Cerebellar cortex (tissue), 1 donor: ENCODE measurements at places on chromosomes 2 and 18.

DNA sequence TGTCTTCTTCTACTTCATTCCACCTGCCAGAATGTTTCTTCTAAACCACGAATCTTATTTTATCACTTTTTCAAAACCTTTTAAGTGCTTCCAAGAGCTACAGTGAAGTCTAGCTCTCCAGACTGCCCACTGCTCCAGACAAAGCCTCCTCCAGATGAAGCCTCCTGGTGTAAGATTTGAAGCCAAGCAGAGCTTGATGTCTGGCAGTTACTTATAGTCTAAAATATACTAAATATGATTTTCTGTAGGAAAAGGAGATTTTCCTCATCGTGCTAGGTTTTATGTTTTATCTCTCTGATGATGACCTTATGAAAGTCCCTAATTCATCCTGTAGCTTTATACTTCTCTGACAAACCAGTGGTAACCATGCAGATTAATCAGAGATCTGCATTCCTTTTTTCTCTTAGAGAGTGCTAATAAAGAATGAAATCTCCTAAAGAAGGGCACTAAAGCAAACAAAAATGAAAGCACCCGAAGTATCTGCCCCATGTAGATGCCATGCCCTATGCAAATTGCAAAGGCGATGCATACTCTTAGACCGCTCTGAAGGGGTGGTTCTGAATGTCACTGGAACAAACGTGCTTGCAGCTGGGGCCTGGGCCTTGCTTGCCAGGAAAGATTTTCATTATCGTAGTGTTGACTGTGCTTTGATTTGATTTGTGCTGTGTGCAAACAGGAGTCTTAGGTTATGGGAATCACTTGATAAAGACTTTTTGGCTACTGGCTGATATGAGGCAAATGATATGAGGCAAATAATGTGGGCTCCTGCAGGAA lies 314.2 kb downstream of the PID1 start:
- no peak for DNase-seq

DNA sequence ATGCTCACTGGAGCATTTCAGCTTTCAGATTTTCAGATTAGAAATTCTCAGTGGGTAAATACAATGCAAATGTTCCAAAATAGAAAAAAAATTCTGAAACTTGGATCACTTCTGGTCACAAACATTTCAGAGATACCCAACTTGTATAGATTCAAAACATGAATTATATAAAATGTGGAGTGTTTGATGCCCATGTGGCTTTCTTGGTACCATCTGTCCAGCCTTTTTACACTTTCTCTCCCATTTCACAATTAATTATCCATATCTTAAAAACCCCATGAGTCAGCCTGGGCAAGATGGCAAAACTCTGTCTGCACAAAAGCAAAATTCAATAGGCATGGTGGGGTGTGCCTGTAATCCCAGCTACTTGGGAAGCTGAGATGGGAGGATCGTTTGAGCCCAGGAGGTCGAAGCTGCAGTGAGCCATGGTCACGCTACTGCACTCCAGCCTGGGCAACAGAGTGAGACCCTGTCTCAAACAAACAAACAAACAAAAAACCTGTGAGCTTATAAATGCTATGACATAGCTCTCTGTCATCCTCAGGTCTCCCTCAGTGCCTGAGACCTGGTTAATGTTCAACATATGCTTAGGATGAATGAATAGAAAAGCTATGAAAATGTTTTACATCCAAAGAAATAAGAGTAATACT lies 146.3 kb upstream of the TTC39C start:
- DNase-seq: no peak

GRCh38 chr2:11513319-11513718 lies 20.5 kb upstream of the GREB1 start:
- no peak for DNase-seq

- no peak for DNase-seq
Observed at GRCh38 chr2:236121546-236121945, 46.6 kb downstream of the GBX2 start.

DNA sequence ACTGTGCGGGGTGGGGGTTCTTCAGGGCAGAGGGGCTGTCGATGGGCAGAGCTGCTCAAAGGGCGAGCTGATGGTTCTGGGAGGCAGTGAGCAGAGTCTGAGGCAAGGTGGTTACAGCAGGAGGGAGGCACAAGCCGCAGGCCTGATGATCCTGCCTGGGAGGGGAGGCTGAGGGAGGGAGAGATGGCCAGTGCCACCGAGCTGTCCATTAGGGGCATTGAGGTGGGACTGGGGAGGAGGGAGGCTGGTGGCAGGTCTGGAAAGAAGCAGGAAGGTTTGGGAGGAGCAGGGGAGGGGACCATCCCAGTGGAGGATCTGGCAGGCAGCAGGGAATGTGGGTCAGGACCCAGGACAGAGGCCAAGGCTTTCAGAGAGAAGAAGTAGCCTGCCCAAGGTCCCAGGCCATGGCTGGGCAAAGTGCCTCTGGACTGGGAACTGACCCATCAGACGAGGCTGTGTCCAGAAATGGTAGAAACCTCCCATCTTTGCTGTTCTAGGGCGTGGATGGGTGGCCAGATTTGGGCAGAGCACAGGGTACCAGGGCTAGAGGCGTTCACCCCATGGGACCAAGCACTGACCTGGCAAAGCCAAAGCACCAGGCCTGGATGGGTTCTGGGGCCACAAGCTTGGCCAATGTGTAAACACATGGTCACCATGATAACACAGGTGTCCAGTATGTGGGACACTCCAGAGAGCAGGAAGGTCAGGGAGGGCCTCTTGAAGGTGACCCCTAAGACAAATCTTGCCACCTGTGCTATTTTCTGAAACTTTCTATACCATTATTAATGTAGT lies 55.5 kb downstream of the INHBB start:
- DNase-seq: no peak
